NCI-H69 (cell line): ENCODE measurements at places on chromosomes 13 and 19.

DNA sequence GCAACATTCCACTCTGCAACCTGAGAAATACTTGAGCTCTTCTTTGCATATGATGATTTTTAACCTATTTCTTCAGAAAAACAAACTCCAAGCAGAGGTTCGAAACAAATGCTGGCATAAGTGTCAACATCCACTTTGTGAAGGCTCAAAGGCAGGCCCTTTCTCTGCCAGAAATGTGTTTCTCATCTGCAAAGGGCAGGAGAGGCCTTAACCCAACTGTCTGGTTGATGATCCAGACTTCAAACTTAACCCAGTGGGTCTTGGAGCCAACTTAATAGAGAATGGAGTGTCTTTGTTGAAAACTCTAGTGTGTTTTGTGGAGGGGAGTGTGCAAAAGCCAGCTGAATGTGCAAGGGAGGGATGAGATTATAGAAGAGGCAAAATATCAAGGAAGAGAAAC is 28.3 kb upstream of the ZNF507 start:
- no peak for DNase-seq

DNA sequence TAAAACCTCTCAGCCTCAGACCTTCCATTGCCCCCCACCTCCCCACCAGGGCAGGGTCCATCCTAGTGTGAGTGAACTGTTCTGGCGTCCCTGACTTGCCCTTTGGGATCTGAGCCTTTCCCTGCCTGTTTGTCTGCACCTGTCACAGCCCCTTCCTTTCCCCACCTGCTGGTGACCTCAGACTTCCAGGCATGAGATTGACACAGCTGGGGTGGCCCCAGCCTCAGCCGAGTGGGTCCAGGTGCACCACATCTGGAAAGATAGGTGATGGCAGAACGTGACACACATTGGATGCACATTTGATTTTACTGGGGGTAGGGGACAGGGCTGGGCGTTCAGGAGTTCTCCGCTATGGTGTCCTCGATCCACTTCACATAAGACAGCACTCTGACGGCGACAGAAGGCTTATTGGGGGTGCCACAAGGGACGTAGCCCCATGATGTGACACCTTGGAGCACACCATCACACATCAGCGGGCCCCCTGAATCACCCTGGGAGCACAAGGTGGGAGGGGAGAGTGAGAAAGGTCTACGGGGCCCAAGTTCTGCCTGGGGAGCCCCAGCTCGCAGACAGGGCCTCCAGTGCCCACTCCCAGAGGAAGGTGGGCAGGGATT is 4.6 kb downstream of the KLK1 start:
- peak; percentile 46 for DNase-seq

- DNase-seq: peak; percentile 45
Observed at GRCh38 chr19:19406878-19407632, 1.6 kb downstream of the GATAD2A start.

DNA sequence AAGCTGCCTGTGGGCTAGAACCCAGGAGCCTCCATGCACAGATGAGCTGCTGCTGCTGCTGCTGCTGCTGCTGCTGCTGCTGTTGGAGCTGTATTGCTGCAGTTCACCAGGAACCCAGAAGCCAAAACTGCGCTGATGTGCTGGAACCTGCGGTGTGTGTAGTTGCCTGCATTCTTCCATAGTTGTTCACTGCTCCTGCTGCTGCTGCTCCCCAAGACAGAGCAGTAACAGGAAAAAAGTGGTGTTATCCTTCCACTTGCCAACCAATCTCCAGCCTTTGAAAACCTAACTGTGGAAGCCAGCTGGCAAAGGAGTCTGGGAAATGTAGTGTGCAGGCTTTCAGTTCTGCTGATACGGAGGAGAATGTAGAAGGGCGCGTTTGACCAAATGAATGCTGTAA is 37.9 kb downstream of the ARHGAP35 start:
- no peak for DNase-seq

- DNase-seq: peak; percentile 62
Observed at GRCh38 chr13:106376401-106377112, 158.9 kb downstream of the EFNB2 start.

DNA sequence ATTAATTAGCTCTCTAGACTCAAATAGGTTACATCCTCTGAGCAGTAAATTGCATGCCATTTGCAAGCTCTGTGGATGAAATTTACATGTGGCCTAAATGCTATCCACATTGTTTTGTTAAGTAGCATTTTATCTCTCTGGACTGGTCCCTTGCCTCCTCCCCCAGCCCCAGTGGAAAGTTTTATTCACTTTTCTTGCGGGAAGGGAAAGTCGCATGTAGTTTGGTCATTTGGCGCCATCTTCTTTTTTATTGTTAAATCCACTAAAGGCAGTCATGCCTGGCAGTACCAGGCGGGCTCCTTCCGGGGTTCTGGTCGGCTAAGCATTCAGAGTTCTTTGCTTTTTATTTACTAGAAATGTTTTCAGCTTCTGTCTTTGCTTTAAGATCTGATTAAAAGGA is 188.7 kb downstream of the TM9SF2 start:
- peak; percentile 79 for DNase-seq

- DNase-seq: no peak
Observed at GRCh38 chr13:106568299-106569003, 514 bp upstream of the ARGLU1 start.

DNA sequence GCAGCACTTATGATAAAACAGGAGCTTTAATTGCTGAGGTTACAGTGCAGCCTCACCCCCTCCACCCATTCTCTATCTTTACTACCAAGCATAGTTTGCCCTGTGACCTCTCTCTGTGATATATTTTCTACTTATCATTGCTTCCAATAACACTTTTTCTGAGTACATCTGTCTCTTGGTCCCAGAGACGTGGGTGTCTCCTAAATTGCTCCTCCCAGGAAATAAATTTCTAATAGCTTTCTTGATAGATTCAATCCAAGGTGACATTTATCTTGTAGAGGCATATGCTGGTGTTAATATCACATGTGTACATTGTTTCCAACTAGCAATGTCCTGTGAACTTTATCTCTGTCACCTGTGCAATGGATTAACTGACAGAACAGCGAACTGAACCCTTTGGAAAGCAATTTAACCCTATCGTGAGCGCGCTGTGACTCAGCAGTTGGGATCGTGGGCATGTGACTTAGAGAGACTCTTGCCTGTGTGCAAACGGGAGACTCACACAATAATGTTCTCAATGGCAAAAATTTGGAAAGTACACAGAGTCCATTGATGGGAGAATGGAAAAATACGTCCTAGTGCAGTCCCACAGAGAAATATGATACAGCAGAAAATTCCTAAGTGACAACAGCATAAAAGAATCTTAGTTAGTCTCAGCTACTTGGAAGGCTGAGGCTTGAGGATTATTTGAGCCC is 7.0 kb upstream of the MAP2K2 start:
- no peak for DNase-seq

DNA sequence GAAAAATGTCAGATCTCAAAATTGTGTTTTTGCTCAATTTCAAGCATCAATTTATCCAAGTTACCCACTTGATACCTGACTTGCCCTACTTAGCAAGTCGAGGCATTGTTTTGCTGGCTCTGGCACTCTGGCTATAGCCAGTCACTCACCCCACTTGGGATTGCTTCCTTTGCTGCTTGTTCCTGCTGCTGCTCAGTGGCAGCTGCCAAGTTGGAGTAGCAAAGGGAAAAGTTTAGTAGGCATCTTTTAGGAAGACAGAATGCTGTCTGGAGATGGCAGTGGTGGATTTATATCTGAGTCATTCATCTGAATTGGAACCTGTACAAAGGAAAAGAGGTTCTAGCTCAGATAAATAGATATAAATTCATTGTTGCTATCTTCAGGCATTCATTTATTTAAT is 41.2 kb downstream of the PCCA start:
- peak; percentile 25 for DNase-seq

- DNase-seq: no peak
Observed at GRCh38 chr13:40215311-40215710, 451.1 kb downstream of the FOXO1 start.

- DNase-seq: no peak
Observed at GRCh38 chr13:26412263-26412662, 145.2 kb upstream of the WASF3 start.

DNA sequence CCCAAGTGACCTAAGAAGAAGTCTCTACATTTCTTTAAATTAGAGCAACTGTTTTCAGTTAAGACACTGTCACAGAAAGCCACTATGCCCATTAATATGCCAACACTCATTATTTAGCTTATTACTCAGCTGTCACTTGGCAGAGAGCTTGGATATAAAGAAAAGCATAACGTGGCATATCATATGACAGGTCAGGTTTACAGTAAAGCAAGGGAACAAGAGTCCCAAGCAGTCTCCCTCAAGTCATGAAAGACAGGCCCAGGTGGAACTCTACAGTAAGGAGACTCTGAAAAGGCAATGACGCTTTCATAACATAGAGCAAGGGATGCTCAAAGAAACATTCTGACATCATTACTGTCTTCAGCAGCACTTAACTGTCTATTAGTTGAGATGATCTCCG is 6.3 kb downstream of the LHFPL6 start:
- peak; percentile 6 for DNase-seq

GRCh38 chr19:35220315-35220921 is 8.1 kb downstream of the FAM187B start:
- DNase-seq: no peak

- peak; percentile 68 for DNase-seq
Observed at GRCh38 chr19:33125929-33126388, 6.0 kb upstream of the WDR88 start.

DNA sequence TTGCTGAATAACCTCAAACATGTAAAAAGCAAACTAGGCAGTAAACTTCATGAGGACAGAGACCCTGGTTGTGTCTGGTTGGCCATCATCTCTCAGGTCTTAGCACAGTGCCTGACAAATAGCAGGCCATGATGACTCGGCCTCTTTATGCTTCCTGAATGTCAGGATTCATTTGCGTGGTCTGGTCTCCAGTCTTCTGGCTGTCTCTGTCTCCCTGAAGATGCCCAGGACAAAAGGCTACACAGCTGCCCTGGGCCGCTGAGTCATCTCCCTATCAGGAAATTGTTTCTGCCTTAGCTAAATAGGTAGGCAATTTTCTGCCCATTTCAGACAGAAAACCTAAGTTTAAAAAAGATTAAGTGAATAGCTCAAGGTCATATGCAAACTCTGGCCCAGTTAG is 84.1 kb upstream of the FNDC3A start:
- no peak for DNase-seq

GRCh38 chr13:110133425-110134235 is 173.3 kb downstream of the COL4A1 start:
- DNase-seq: no peak

DNA sequence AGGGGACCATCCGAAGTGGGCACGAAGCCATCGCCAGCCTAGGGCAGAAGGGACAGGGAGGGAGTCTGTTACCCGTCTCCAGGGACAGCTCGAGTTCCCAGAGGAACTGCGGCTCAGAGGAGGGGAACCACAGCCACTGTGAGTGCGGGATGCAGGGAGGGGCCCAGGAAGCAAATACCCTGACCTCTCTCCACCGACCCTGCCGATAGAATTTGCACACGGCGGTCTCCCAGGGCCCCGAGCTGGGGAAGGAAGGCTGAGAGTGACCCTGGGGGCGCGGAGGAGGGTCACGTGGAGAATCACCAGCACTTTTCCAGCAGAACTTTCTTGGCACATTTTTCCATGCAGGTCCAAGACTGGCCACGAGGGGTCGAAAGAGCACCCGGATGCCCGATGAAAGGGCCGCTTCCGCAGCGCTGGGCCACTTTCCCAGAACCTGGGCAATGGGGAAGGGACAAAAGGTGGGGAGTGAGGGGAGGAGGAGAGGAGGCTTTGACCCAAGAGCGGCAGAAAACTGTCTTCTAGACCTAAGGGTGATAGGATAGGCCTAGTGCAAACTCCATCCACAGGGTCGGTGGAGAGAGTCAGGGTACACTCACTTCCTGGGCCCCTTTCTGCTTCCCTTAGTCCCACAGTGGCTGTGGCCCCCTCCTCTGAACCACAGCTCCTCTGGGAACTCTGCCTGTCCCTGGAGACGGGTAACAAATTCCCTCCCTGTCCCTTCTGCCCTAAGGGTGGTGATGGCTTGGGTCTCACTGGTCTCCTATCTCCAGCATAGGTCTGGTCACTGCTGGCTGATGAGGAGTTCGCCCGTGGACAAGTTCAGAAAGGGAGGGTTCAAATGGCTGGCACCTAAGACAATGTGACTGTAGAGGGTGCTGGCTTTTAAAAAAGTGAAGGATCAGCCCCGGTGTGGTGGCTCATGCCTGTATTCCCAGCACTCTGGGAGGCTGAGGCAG is 5.3 kb upstream of the GPR4 start:
- peak; percentile 79 for DNase-seq

- DNase-seq: no peak
Observed at GRCh38 chr19:49431330-49431749, 6.2 kb downstream of the GFY start.

GRCh38 chr19:49983645-49984229 is 22.8 kb upstream of the SIGLEC11 start:
- DNase-seq: peak; percentile 77
